Activated naive CD4-positive, alpha-beta T cell (primary cell): ENCODE measurements at places on chromosomes 2 and 18.

DNA sequence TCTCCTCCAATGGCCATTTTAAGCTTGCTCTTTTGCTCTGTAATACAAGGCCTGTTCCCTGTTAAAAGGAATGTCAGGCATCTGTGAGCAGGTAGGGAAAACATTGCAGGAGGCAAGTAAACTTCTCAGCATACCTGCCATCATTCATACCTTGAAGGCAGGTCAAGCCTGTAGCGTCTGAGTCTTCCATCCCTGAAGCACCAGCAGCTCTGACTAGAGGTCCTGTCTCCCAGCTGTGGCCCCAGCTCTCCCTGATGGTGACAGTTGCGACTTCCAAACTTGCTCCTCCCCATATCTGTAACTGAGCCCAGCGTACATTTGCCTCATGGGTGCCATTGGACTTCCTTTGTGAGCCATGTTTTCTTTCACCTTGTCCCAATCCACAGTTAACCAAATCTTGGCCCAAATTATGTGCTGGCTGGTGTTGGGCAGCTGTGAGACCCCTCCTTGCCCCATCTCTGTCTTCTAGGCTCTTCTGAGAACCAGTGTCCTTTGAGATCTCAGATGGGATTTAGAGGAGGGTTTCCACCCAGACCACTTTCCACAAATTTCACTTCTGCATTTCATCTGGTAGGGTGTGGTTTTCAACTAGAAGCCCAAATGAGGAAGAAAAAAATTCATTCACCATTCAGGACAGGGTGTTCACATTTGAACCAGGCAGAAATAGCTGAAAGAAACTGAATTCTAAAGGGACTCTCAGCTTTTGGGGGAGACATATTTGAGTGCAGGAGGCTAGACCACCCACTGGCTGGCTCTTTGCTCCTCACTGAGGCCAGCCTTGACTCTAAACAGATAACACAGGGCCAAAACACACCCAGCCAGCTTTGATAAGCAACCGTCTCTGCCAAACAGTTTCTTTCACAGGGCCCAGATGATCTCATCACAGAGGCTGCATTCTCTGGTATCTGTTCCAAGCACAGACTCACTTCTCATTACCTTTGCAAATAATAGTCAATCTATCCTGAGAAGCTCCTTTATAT, 66.4 kb upstream of the MSH2 start:
- no peak for DNase-seq

- DNase-seq: no peak
Observed at GRCh38 chr2:126894585-126895182, 4.0 kb upstream of the TEX51 start.

DNA sequence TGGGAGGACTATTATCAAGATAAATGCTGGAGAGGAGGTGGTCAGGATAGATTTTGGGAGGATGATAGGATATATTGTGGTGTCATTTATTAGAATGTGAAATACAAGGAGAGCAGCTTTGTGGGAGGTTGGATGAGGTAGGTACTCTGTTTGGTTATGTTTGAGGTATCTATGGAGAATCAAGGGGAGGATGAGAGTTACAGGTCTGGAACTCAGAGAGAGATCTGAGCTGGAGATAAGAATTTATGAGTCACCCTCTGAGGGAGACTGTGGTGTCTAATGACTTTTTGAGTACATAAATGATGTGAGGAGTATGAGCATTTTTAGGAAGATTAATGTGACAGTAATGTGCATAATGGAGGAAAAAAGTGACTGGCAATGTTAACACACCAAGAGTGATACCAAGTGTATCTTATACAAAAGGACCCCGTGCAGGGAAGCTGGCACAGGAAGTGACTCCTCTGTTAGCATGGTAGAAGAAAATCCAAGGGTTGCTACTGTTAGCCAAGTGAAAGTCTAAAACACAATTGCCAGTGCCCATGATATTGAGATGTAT, 48.2 kb downstream of the CRIM1 start:
- no peak for DNase-seq

DNA sequence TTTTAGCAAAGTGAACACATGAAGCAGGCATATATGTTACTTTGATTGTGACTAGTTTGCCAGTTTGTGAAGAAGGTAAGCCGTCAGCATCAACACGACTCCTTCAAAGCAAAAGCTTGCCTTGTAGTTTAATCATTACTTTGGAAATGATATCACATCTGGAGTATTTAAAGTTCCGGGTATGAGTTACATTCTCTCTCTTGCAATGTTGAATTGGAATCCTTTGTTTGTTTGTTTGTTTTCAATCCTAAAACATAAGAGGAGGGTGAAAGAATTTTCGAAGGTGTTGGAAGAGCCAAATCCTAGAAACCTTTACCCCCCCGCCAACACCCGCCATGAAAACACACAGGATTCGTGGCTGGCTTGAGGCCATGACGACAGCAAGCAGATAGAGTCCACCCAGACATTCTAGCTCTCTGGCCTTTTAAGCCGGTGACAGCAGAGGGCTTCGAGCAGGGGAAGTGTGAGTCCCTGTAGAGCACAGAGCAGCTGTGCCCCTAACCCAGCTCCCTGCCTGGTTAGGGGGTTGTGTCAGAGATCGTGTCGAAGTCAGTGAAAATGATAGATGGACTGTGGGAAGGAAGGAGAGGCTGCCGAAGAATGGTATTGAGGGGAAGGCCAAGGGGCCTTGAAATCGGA, 103.8 kb upstream of the SMIM21 start:
- no peak for DNase-seq

DNA sequence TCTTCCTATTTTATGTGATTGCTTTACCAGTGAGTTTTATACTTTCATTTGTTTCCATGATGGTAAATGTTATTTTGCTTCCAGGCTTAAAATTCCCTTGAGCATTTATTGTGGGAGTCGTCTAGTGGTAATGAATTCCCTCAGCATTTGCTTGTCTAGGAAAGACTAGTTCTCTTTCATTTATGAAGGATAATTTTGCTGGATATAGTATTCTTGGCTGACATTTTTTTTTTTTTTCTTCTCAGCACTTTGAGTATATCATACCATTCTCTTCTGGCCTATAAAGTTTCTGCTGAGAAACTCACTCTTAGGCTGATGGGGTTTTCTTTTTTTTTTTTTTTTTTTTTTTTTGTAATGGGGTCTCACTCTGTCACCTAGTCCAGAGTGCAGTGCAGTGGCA, 99.1 kb downstream of the EDAR start:
- DNase-seq: no peak

DNA sequence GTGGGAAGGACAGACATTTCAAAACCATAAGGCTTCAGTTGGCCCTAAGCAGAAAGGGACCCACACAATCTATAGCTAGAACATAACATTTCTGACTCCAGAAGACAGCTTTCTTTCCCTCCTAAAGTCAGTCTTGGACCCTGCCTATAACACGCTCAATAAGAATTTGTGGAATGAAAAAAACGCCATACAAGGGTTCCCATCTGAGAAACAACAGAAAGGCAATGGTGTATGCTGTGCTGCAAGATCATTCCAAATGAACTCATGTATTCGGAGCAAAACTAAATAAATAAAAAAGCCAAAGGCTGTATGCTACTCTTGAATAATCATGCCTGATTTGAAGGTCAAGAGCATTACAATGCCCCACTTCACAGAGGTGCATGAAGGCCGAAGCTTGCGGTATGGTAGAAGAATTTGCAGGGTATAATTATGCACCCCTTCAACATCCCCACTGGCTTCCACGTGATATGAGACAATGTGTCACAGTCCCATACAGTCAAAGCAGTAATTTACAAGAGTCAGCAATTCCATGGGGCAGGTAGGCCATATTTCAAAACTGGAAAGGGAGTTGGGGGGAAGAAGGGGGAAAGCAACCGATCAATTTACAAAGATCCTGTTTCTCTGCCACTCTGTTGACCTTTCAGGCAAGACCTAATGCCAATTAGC, 61.4 kb upstream of the SLC14A2 start:
- DNase-seq: no peak

GRCh38 chr18:24317370-24317769, 80.3 kb downstream of the OSBPL1A start:
- DNase-seq: no peak

- no peak for DNase-seq
Observed at GRCh38 chr2:160420711-160421110, 72.9 kb downstream of the RBMS1 start.

- DNase-seq: no peak
Observed at GRCh38 chr2:56130463-56131070, 53.2 kb upstream of the CCDC85A start.

- DNase-seq: no peak
Observed at GRCh38 chr2:43212931-43213330, 13.5 kb downstream of the ZFP36L2 start.

DNA sequence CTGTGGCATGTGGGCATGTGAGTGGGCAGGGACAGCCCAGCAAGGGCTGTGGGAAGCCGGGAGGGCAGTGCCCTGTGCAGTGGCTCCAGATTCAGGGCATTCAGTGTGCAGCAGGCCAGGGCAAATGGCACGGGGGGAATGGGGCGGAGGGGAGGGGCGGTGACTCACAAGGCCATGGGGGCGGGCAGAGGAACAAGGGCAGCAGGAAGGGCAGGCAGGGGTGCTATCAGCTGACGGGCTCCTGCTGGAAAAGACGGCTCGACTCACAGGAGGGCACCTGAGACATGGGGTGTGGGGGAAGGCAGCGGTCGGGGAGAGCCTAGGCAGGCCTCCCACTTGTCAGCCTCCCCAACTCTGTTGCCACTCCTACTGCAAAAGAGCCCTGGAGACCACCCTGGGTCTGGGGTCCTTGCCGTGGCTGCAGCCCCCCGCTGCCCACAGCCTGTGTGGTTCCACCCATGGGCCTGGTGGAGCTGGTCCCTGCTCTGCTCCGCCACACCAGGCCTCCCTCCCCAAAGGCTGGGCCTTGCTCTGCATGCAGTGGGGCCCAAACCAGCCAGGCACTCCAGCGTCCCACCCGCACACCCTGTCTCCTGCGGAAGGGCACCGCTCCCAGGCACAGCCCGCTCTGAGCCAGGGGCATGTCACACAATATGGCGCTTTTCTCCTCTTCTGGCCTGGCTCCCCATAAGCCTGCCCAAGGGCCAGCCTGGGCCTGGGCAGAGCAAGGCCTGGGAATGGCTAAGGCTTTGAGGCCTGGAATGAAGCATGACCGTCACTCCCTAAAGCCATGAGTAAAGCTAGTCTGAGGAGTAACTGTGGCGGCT, 25.9 kb downstream of the HS6ST1 start:
- no peak for DNase-seq
